Stimulated activated CD4-positive, alpha-beta T cell treated with anti-CD3 and anti-CD28 coated beads, Interleukin-1b, Interleukin-23, amount 100 ng/mL, for 4 hours (primary cell): ENCODE measurements at places on chromosomes 4 and X.

GRCh38 chr4:85763202-85763601, 288.3 kb downstream of the ARHGAP24 start:
- no peak for DNase-seq

GRCh38 chr4:79563219-79563618, 155.2 kb upstream of the GK2 start:
- DNase-seq, result no peak

DNA sequence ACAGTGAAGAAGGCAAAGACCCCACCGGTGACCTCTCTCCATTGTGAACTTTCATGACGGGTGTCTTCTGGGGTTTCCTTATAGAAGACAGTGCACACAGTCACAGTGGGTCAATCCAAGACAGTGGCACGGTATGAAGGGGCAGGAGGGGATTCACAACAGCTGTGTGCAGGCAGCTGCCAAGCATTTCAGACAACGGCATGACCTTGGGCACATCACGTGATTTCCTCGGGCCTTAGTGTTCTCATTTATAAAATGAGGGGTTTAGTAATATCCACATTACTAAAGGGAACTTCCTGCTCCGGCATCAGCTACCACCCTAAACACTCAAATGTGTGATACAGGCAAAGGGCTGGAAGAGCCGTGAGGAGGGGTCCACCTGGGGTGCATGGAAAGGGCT, 42.9 kb downstream of the RBM47 start:
- no peak for DNase-seq

- DNase-seq, result no peak
Observed at GRCh38 chr4:70153937-70154336, at the start of gene PRR27. TSS of gene PRR27 (plus strand) at chr4:70154237. CDS start at chr4:70154376, 139 bp downstream.
